ENCODE measurements at places on chromosomes 13 and 19.
A peak's percentile ranks its signal among the peaks of the same experiment; 100 is the strongest.

GRCh38 chr19:58584498-58585441 is 11.6 kb upstream of the MZF1 start:
- DNase-seq: no peak

DNA sequence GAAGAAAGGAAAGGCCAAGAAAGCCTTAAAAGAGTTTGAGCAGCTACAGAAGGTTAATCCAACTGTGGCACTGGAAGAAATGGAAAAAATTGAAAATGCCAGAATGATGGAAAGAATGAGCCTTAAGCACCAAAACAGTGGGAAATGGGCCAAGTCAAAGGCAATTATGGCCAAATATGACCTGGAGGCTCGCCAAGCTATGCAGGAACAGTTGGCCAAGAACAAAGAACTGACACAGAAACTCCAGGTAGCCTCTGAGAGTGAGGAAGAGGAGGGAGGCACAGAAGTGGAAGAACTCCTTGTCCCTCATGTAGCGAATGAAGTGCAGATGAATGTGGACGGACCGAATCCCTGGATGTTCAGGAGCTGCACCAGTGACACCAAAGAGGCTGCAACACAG is 5.1 kb downstream of the UTP14C start:
- DNase-seq: no peak

DNA sequence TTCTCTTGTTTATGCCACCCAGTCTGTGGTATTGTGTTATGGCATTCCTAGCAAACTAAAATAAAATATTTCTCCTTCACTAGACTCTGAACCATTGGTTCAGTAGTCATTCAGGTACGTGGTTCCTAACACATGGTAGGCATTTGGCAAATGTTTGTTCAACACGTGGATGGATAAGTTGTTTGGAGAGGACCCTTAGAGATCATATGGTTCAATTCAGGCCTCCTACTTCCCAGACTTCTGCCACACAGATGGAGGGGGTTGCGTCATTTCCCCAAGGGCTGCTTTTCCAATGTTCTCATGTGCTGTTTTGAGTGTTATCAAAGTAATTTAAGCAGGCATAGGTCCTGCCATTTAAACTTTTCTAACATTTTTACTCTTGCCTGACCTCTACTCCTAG is 6.7 kb downstream of the CXCL17 start:
- DNase-seq: no peak

- DNase-seq: no peak
Observed at GRCh38 chr19:38402623-38402966, 298 bp upstream of the FAM98C start.

- no peak for DNase-seq
Observed at GRCh38 chr19:13297023-13297422, 146.8 kb downstream of the IER2 start.

- no peak for DNase-seq
Observed at GRCh38 chr13:50119591-50119990, 104.3 kb downstream of the KCNRG start.

- DNase-seq: no peak
Observed at GRCh38 chr19:2604747-2605329, 97.7 kb downstream of the GNG7 start.

- DNase-seq: no peak
Observed at GRCh38 chr13:20968745-20969144, 66.2 kb upstream of the XPO4 start.

DNA sequence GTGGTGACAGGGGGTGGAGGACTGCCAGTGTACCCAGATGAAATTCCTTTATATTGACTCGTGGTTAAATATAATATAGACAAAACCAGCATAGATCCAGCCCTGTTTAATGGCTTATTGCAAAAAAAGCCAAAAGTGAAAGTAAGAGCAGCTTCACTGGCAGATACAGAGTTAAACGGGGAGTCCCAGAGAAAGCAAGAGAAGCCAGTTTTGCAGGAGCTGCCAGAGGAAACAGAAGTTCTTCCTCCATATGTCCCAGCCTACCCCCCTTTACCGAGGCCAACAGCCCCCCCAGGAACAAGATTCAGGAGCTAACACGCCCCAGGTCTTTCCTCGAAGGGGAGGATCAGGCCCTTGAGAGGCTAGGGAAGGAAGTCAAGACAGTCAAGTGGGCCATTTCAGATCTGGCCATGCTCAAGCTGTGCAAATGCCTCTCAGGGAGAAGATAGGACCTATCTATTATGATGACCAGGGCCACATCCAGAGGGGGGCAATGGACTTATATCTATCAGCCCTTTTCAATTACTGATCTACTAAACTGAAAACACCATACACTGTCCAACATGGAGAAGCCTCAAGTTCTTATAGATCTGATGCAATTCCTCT is 47.2 kb upstream of the ZNF737 start:
- DNase-seq: no peak

DNA sequence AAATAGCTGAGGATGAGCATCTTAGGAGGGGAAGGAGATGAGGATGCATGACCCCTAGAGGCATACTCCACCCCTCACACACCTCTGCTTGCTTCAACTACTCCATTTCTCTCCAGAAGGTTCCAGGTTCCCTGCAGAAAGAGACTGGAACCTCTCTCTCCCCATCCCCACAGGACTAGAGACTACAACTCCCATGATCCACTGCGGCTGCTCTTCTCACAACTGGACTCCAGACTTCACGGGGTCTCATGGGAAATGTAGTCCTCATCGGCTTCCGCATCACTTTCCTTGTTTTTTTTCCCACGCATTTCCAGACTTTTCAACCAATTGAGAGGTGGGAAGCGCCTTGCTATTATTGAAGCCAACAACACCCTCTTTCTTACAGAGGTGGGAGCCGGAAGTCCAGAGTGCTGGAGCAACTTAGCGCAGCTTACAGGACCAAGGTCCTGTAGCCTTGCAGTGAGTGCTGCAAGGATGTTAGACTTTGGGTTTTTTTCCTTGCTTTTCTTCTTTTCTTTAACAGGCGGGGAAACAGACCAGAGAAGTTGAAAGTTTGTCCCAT is 13.9 kb upstream of the CACNG6 start:
- peak; percentile 92 for DNase-seq

- peak; percentile 63 for DNase-seq
Observed at GRCh38 chr13:111204438-111205177, 89.5 kb downstream of the ARHGEF7 start.

DNA sequence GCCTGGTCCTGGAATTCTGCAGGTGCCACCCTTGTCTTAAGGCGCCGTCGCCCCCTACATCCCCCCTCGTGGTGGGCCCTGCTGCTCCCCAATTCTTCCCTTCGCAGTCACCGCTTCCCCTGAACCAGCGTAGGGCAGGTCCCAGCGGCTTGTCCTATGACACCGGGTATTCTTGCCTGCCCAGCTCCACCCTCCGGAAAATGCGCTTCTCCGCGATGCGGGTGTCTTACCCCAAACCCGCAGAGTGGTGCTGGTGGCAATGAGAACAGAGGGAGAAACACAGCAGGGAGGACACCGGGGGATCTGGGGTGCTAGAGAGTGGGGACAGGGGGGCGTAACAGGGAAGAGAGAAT is 9.0 kb downstream of the ZNF808 start:
- DNase-seq: no peak

- DNase-seq: no peak
Observed at GRCh38 chr13:106262886-106263285, 272.6 kb downstream of the EFNB2 start.

- no peak for DNase-seq
Observed at GRCh38 chr13:33263976-33264619, 21.5 kb downstream of the STARD13 start.

- no peak for DNase-seq
Observed at GRCh38 chr19:5336195-5336965, 4.2 kb downstream of the PTPRS start.

DNA sequence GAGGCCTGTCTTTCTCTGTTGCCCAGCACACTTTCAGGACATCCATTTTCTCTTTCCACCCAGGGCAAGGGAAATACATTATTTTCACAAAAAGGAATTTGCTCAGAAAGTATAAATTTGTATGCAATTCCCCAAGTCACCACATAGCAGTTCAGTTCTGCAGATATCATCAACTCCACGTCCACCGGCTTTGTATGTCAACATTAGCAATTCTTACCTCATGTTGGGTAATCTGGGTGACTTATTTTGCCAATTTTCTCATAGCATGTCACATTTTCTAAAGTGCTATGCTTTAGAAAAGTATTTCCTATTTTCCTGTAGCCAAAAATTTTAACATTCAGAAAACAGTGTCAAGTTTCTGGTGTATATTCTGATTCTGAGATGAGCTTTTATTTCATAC is 501.8 kb downstream of the EFNB2 start:
- no peak for DNase-seq

GRCh38 chr19:33399745-33400681 is 26.5 kb downstream of the CEBPG start:
- DNase-seq: no peak

GRCh38 chr13:46698014-46698413 is 98.9 kb downstream of the ESD start:
- no peak for DNase-seq

DNA sequence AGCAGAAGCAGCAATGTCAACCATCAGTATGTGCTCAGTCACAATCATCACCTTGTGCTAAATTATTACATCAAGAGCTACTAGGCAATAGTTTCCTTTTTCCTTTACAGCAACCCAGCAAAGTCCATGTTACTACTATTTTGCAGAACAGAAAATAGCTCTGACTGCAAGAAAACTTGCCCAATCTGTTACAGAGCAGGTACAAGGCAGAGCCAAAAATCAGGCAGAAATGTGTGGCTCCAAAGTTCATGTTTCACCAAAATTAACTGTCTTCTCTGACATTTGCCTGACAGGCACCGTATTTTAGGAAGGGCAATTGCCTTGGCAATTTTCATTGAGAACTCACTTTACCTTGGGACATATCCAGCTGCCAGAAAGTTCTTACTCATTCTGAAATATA is 177.6 kb upstream of the TMTC4 start:
- no peak for DNase-seq

DNA sequence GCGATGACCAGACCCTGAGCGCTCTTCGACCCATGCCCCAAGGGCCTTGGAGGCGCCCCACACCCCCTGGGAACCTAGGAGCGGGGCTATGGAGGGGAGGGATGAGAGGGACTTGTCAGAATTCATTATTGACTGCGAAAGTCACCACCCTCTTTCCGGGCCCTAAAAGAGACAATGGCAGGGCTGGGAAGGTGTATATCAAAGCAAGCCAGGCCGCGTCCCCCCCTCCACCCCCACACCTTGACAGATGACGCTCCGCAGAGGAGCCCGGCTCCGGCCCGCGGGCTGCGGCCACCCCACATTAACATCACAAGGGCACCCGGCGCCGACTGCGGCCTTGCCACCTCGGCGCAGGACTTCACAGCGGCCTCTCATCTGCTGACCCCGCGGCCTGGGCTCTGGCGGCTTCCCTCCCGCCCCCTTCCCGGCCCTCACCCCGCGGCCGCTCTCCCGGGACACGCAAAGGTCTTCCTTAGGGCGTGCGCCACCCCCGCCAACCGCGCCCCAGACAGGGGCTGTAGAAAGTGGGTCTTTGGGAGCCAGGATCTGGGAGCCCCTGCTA is 2.4 kb downstream of the CDX2 start:
- peak; percentile 93 for DNase-seq

GRCh38 chr13:91112924-91113277 is 234.6 kb upstream of the MIR17HG start:
- no peak for DNase-seq

DNA sequence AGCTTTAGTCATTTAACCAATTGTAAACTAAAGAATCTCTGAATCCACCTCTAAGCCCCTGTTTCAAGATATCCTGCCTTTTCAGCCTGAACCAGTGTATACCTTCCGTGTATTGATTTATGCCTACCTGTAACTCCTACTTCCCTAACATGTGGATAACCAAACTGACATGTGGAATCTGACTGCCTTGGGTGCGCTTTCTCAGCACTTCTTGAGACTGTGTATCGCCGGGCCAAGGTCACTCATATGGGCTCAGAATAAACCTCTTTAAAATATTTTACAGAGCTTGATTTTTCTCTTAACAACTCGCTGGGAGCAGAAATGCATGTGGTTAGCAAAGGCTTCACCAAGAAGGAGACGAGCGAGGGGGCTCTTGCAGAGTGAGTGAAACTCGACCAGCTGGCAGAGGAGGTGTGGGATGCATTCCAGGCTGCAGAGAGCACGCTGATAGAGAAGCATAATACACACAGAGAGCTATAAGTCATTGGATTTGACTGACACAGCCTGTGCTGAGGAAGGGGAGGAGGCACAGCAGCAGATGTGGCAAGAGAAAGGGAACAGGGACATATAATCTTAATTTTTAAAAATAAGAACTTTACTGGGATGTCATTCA is 268.2 kb upstream of the MAB21L1 start:
- DNase-seq: no peak

GRCh38 chr13:91596842-91597241 is 198.4 kb downstream of the GPC5 start:
- DNase-seq: no peak

DNA sequence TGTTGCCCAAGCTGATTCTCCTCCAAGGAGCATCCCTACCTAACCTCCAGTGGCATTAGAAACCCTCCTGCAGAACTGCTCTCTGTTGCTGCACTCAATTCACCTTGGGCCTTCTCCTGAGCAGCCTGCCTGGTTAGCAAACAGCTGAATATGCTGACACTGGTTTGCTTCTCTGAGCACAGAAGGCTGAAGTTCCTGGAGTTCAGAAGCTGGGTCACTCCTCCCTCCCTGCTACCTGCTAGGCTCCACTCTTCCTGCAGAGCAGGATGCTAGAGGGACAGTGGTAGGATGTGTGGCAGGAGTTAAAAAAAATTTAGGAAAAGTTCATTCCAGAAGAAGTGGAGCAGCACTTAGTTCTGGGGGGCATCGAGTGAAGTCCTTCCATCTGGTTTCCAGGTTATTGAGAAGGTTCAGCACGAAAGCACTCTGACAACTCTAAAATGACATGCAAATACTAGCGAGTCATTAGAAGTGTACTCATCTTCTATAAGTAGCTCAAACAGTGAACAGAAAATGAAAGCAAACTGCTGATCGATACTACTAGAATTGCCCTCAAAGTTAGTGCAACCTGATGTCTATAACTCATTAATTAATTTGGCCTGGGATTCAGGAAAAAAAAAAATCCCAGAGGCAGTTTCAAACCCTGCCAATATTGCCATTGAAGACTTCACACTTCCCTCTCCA is 293.7 kb downstream of the POU4F1 start:
- DNase-seq: no peak

- DNase-seq: no peak
Observed at GRCh38 chr13:109738298-109738746, 48.1 kb downstream of the IRS2 start.

Measured in ELF-1 (cell line).